ENCODE measurements at places on chromosomes 1 and 21.

- no peak for DNase-seq
These were observed 21.0 kb upstream of the RAP1A start for GRCh38 chr1:111598544-111598943.

- DNase-seq = no peak
These were observed 60.7 kb downstream of the ZNF697 start for GRCh38 chr1:119587341-119587740.

- no peak for DNase-seq
These were observed 8.0 kb upstream of the LCE5A start for GRCh38 chr1:152502496-152503180.

- no peak for DNase-seq
These were observed 16.8 kb downstream of the SLC19A2 start for GRCh38 chr1:169468982-169469381.

- peak; percentile 73 for DNase-seq
These were observed 62.3 kb downstream of the RUNX1 start for GRCh38 chr21:34986561-34987500.

- no peak for DNase-seq
These were observed 21.3 kb downstream of the BACE2 start for GRCh38 chr21:41189150-41189745.
